Pancreas (tissue), 10 donors: ENCODE measurements at places on chromosomes 2 and 18. TPM values are rescaled to one million over a fixed set of nuclear protein-coding genes. Genes with fewer than 3 reads are reported as not detected.

HNMT gene
- polyA plus RNA-seq: 32.7 TPM

MOCOS gene
- polyA plus RNA-seq: 0.87 TPM

AQP12B gene
- polyA plus RNA-seq: 217 TPM

SPHKAP gene
- not detected for polyA plus RNA-seq

NDC80 gene
- 0.87 TPM for polyA plus RNA-seq

ALK gene
- polyA plus RNA-seq: not detected

HSPD1 gene
- 145 TPM for polyA plus RNA-seq

BMP10 gene
- polyA plus RNA-seq: not detected

CTIF gene
- 24.7 TPM for polyA plus RNA-seq

NT5C1B gene
- polyA plus RNA-seq: not detected

LYG1 gene
- polyA plus RNA-seq: 3.0 TPM

BCL11A gene
- polyA plus RNA-seq: 4.4 TPM

PRKAG3 gene
- not detected for polyA plus RNA-seq

SOWAHC gene
- 3.2 TPM for polyA plus RNA-seq

CMPK2 gene
- polyA plus RNA-seq: 1.7 TPM

PMS1 gene
- polyA plus RNA-seq: 10.6 TPM

ITGA4 gene
- 0.28 TPM for polyA plus RNA-seq

FAM110C gene
- polyA plus RNA-seq: 11.6 TPM

FAM228B gene
- 16.2 TPM for polyA plus RNA-seq

CELF4 gene
- polyA plus RNA-seq: 10.0 TPM

MSH2 gene
- 6.5 TPM for polyA plus RNA-seq
